ENCODE measurements at places on chromosomes 1 and 21.

- DNase-seq = no peak
Observed at GRCh38 chr1:211579440-211580302, 710 bp upstream of the SLC30A1 start.

GRCh38 chr1:162179121-162179520 lies 109.6 kb downstream of the NOS1AP start:
- no peak for DNase-seq

- no peak for DNase-seq
Observed at GRCh38 chr1:201949491-201949890, 3.1 kb upstream of the LMOD1 start.

GRCh38 chr21:18356801-18357200 lies 46.8 kb downstream of the TMPRSS15 start:
- DNase-seq = no peak

DNA sequence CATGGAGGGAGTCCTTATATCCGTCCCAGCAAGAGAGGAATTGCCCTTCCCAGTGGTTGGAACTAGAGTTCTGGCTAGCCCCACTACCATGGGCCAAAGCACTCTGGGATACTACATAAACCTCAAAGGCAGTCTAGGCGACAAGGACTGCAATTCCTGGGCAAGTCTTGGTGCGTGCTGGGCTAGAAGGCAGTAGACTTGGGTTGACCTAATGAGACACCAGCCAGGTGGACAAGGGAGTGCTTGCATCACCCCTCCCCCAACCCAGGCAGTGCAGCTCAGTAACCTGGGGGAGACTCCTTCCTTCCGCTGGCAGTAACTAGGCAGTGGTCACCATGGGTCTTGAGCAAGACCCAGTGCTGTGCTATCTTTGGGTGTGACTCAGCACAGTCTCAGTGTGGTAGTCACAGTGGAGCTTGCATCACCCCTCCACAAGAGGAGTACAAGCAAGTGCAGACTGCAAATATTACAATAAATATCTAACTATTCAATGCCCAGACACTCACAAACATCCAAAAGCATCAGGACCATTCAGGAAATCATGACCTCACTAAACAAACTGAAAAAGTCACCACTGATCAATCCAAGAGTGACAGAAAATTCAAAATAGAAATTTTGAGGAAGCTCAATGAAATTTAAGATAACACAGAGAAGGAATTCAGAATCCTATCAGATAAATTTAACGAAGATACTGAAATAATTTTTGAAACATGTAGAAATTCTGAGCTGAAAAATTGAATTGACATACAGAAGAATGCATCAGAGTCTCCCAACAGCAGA lies 84.7 kb upstream of the LYPLAL1 start:
- DNase-seq = no peak

DNA sequence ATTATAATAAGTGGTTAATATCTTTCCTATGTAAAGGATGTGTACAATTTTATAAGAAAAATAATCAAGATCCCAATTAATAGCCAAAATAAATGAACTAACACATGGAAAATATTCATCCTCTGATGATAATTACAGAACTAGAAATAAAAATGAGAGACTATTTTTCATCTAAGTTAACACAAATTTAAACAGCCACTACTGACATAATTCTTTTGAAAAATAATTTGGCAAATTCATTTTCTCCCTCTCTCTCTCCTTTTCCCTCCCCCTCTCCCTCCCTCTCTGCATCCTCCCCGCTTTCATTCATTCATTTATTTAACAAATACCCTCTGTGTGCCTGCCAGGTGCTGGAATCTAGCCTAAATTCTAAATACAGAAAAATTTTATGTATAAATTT lies 10.3 kb upstream of the SFPQ start:
- no peak for DNase-seq

Measured in iPS DF 19.7 (cell line).